Upper lobe of left lung (tissue), 6 donors: ENCODE measurements at places on chromosomes 4 and X. TPM values are rescaled to one million over a fixed set of nuclear protein-coding genes. Genes with fewer than 3 reads are reported as not detected.
A peak's percentile ranks its signal among the peaks of the same experiment; 100 is the strongest.

DNA sequence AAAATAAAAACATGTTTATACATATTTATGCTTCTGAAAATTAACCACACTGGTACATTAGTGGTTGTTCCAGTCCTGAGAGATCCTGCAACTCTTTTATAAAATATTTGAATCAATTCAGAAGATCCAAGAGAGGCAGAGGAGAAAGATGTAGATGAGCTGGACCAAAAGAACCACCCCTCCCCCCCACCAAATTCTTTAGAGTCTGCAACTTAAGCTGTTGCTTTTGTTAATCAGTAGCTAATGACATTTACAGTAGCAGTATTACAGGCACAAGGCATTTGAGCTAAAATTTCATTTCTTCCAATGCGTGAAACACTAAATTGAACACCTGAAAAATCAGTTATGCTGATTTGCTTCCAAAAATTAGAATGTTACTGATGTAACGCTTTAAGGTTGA lies 61.5 kb downstream of the PDK3 start:
- no peak for DNase-seq

The AFM gene
- total RNA-seq = not detected

- DNase-seq = no peak
Observed at GRCh38 chr4:64584981-64585557, 175.8 kb upstream of the TECRL start.

The GLRA2 gene
- not detected for total RNA-seq

The MAGEA6 gene
- not detected for total RNA-seq

DNA sequence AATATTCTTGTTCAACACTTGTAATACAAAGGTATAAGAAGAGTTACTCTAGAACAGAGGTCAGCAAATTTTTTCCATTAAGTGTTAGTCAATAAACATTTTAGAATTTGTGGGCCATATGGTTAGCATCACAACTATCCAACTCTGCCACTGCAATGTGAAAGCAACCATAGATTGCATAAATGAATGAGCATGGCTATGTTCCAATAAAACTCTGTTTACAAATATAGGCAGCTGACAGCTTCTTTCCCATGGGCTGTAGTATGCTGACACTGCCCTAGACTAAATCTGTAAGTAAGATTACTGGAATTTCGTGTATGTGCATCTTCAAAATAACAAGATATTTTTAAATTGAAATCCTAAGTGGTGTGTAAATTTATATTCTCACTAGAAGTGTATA lies 73.7 kb downstream of the GABRA2 start:
- no peak for DNase-seq

- peak; percentile 11 for DNase-seq
Observed at GRCh38 chrX:152733261-152733975, at the start of the genes CSAG1 and MAGEA12. Gene CSAG1 (minus strand): TSS chrX:152733721. CDS start chrX:152732460, 1,261 bp downstream. Gene MAGEA12 (plus strand): TSS chrX:152733757. CDS start chrX:152736162, 2,405 bp downstream.

GRCh38 chr4:110653321-110654253 lies 30.7 kb upstream of the PITX2 start:
- no peak for DNase-seq
